Activated CD8-positive, alpha-beta memory T cell treated with anti-CD3 and anti-CD28 coated beads, Interleukin-2, amount 10 ng/mL, durations not matched to agents 7 days and 5 days (primary cell): ENCODE measurements at places on chromosomes 2 and 18. TPM values are rescaled to one million over a fixed set of nuclear protein-coding genes. Genes with fewer than 3 reads are reported as not detected.

Gene NXPH2
- not detected for total RNA-seq

DNA sequence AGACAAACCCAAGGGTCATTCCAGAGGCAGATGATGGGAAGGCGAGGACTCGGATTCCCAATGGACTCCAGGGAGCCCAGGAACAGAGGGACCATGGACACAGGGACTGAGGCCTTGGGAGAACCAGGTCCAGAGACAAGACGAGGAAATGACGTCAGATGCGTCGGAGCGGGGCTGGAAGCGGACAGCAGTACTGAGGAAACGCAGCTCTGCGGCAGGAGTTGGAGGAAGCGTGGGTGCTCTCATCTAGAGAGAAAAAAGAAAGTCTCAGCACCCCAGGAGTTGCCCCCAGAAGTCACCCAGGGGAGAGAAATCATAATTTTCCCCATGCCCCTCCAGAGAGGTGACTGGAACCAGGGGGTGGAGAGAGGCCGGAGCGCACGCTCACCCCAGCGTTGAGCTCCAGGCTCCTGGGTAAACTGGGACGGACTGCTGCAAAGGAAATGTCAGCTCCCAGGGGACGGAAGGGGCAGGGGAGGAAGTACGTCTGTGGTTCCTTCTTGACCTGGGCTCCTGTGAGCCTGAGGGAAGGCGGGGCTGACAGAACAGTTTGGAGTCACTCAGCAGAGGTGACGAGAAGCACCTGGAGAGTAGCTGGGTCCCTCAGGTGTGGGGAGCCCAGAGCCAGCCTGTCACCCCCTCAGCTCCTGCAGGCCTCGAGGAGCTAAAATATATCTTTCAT, 44.7 kb downstream of the CMPK2 start:
- DNase-seq: no peak

Gene PELI1
- 40.1 TPM for total RNA-seq

Gene RGPD3
- not detected for total RNA-seq

DNA sequence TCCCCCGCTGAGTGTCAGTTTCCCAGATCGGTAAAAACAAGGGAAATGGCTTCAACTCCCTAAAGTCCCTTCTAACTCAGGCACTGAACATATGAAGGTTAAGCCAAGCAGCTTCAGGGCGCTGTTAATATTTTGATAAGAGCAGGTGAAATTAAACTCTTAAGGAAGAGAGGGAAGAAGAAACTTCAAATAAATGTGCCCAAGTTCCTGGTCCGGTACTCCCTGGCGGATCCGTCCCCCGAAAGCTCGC, 564 bp downstream of the TRABD2A start:
- no peak for DNase-seq

DNA sequence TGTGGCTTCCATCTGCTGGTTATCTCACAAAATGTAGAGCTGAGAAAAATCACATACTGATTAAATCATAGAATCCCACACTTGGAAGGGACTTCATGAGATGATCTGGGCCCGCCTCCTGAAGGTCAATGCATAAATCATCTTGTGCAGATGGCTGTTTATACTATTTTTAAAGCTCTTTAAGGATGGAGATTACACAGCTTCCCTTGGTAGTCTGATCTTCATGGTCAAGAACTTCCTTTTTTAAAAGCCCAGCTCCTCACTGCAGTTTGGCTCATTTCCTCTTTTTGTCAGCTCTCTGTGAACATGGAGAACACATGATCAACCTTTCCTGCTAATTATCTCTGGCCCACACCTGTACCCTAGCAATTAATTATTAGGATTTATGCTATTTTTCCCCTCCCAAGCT, 25.9 kb downstream of the GCG start:
- no peak for DNase-seq

DNA sequence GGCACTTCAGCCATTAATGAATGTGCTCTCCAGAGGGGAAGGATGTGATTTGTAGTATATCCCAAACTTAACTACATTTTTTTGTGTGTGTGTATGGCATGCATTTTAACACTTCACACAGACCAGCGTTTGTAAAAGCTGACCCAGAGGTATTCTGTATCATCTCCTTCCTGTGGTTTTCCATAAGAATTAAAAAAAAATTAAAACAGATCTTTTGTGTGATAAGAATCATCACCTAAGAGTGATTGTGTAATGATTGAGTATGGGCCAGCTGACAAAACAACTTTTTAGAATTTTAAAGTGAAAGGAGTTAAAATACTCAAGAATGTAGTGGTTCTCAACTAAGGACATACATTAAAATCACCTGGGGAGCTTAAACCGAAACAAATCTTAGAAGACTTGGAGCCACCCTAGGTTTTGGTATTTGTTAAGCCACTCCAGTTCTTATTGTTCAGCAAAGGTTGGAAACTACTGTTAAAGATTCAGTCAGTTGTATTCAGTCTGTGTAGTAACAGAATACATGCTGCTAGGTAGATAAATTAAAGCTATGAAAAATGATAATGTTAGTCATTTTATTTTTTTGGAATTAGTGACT, 120.1 kb downstream of the HAUS1 start:
- DNase-seq: no peak

DNA sequence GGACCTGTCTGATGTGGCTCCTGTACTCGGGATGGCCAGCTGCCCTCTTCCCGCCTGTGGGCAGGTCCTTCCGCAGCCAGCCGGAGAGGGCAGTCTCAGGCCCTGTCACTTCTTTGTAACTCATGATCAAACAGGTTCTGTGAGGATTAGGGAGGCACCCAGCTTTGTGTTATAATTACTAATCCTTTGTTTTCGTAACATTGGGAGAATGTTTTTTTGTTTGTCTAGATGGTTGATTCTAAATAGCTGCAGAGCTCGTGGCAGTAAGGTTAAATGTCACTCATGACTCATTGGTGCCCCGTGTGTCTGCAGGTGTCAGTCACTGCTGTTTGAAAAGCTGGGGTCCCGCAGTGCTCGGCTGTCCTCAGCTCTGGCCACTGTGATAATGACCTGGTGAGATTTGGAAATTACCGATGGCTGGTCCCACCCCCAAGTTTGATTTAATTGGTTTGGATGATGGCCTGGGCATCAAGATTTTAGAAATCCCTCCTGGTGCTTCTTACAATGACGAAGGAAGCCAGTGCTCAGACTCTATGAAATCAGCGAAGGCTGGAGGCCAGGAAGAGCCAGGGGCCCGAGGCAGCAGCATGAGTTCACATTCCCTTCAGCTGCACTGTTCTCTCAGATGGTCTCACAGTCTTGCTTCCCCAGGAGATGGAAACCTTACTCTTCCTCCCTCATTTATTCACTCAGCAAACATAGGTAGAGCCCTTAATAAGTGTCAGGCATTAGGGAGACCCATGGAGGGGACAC, 172.8 kb downstream of the VAPA start:
- no peak for DNase-seq

- DNase-seq: no peak
Measured at GRCh38 chr2:132384491-132385151, 32.0 kb upstream of the GPR39 start.

Gene SLC5A7
- not detected for total RNA-seq

- no peak for DNase-seq
Measured at GRCh38 chr2:118834901-118835745, 12.3 kb downstream of the EN1 start.

Gene FIGN
- not detected for total RNA-seq

Gene TM4SF20
- total RNA-seq: not detected

Gene IL1RL2
- total RNA-seq: not detected

GRCh38 chr2:38810488-38810887, 32.5 kb downstream of the GEMIN6 start:
- DNase-seq: no peak

- no peak for DNase-seq
Measured at GRCh38 chr2:215841175-215841816, 172.1 kb downstream of the MREG start.

DNA sequence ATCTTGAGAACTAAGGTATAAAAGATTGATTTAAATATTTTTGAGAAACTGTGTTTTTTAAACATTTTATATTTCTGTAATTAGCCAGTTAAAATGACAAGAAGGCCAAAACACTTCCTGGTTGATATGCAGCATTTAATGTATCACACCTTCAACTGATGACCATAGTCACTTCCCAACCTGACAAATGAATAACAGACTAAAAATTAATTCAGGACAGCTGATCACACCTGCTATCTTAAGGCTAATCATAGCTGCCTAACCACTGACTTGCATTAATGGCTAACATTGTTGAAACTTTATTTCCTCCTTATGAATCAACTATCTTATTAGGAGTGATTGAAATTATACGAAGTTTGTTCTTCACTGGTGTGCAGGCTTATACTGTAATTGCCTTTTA, 125.8 kb upstream of the MSTN start:
- DNase-seq: no peak

- DNase-seq: no peak
Measured at GRCh38 chr18:8974279-8974678, 128.2 kb upstream of the NDUFV2 start.

Gene KATNAL2
- 0.79 TPM for total RNA-seq

DNA sequence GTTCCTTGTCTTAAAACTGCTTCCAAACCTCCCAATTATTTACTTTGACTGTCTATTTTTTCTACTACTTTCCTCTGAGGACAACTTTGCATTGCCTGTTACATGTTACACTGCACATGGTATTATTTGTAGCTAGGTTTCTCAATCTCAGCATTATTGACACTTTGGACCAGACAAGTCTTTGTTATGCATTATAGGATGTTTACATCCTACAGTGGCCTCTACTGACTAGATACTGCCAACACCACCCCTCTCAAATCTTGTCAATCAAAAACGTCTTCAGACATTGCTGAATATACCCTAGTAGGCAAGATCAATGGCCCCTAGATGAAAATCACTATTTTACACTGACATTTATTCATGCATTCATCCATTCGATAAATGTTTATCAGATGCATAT, 129.6 kb upstream of the DNAJC10 start:
- DNase-seq: no peak

DNA sequence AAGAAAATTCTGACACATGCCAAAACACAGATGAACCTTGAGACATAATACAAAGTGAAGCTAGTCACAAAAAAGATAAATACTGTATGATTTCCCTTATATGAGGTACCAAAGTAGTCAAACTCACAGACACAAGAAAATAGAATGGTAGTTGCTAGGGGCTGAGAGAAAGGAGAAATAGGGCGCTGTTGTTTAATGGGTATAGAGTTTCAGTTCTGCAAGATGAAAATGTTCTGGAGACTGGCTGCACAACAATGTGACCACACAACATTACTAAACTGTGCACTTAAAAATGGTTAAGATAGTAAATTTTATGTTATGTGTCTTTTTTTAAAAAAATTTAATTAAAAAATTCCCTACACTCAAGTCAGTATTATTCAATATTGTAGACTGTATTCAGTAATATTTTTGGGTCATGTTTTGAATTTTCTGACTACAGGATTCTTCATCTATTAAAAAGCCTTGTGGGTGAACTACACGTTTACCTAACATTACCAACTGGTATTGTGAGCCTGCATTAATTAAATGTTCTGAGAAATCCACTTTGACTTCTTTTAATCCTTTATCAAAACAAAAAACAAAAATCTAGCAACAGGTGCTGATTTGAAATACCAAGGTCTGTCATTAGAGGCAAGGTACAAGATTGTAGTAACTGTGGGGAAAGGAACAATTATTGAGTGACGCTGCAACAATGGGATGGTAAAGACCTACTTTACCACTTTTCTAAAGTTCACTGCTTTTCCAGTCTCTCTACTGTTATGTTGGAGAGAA, 140.8 kb upstream of the ZFP36L2 start:
- DNase-seq: no peak
